ENCODE measurements at places on chromosomes 13 and 19.

GRCh38 chr13:105050686-105051085 lies 1484.8 kb downstream of the EFNB2 start:
- no peak for ATAC-seq
- H3K36me3 ChIP-seq, result no peaks in the 10 kb centered on the region
- no peaks in the 10 kb centered on the region for H3K4me1 ChIP-seq
- no peaks in the 10 kb centered on the region for H3K27me3 ChIP-seq
- H3K27ac ChIP-seq, result no peak overlapping the region

DNA sequence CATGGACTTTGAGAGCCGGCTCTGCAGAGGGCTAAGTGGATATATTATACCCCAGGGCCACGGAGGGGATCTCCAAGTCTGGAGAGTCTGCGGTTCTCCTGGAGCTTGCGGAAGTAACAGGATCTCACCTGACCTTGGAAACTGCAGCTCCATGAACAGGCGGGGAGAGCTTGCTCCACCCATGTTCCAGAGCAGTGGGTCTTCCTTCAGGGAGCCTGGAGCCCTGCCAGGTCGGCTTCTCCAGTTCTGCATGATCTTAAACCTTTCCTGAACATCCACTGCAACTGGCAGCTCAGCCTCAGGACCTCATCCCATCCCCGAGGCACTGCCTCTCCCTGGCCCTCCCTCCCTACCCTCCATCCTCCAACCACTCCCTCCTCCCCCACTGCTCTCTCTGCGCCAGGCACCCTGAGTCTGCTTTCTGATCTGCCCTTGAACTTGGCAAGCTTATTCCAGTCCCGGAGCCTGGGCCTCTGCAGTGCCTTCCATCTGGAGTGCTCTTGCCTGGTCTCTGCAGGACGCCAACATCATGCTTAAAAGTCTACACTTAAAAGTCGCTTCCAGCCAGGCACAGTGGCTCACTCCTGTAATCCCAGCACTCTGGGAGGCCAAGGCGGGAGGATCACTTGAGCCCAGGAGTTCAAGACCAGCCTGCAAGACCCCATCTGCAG lies 13.2 kb downstream of the ATCAY start:
- no peak for ATAC-seq
- no peak overlapping the region for H3K4me3 ChIP-seq
- H3K36me3 ChIP-seq, result no peaks in the 10 kb centered on the region
- peaks cover 9% of the 10 kb centered on the region for H3K27me3 ChIP-seq
- H3K27ac ChIP-seq, result no peak overlapping the region

GRCh38 chr13:95643571-95643935 lies 953 bp downstream of the DZIP1 start:
- no peak overlapping the region for H3K27ac ChIP-seq
- no peak for ATAC-seq
- peak overlapping the region; percentile 29 for H3K4me3 ChIP-seq
- H3K36me3 ChIP-seq, result no peaks in the 10 kb centered on the region

GRCh38 chr13:74046431-74046830 lies 87.8 kb downstream of the KLF12 start:
- H3K4me1 ChIP-seq, result peaks cover 66% of the 10 kb centered on the region
- H3K4me3 ChIP-seq, result no peak overlapping the region
- no peak for ATAC-seq
- H3K27me3 ChIP-seq, result no peaks in the 10 kb centered on the region
- H3K27ac ChIP-seq, result no peak overlapping the region
- H3K36me3 ChIP-seq, result peaks cover 31% of the 10 kb centered on the region

- H3K27me3 ChIP-seq, result no peaks in the 10 kb centered on the region
- no peak for ATAC-seq
- no peak overlapping the region for H3K27ac ChIP-seq
- H3K36me3 ChIP-seq, result no peaks in the 10 kb centered on the region
- no peaks in the 10 kb centered on the region for H3K4me1 ChIP-seq
These were observed 1730.9 kb downstream of the PCDH9 start for GRCh38 chr13:65499256-65499655.

GRCh38 chr13:72205773-72206172 lies 338.8 kb upstream of the DACH1 start:
- no peak for ATAC-seq
- no peaks in the 10 kb centered on the region for H3K36me3 ChIP-seq
- H3K4me1 ChIP-seq, result no peaks in the 10 kb centered on the region
- H3K27me3 ChIP-seq, result no peaks in the 10 kb centered on the region
- H3K27ac ChIP-seq, result no peak overlapping the region

- H3K4me3 ChIP-seq, result no peak overlapping the region
- peak overlapping the region; percentile 19 for H3K27ac ChIP-seq
- ATAC-seq, result no peak
- H3K4me1 ChIP-seq, result no peaks in the 10 kb centered on the region
These were observed 50.9 kb upstream of the TEX29 start for GRCh38 chr13:111269508-111269907.

DNA sequence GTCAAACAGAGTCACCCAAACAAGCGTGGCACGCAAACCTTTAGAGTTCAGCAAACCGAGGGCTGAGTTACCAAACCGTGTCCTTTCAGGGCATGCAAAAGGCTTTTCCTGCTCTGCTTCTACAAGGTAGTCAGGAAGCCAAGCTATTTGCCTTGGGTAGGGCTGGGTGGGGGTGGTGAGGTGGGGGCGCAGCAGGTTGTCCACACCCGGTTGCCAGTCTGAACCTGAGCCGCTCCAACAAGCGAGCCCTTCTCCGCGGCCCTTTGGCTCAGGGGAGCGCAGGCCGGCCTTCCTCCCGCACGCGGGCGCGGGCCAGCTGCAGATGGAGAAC lies 347 bp upstream of the CLDN10 start:
- H3K27ac ChIP-seq, result no peak overlapping the region
- H3K4me3 ChIP-seq, result no peak overlapping the region
- peaks cover 64% of the 10 kb centered on the region for H3K27me3 ChIP-seq
- H3K4me1 ChIP-seq, result peaks cover 10% of the 10 kb centered on the region
- no peaks in the 10 kb centered on the region for H3K36me3 ChIP-seq

DNA sequence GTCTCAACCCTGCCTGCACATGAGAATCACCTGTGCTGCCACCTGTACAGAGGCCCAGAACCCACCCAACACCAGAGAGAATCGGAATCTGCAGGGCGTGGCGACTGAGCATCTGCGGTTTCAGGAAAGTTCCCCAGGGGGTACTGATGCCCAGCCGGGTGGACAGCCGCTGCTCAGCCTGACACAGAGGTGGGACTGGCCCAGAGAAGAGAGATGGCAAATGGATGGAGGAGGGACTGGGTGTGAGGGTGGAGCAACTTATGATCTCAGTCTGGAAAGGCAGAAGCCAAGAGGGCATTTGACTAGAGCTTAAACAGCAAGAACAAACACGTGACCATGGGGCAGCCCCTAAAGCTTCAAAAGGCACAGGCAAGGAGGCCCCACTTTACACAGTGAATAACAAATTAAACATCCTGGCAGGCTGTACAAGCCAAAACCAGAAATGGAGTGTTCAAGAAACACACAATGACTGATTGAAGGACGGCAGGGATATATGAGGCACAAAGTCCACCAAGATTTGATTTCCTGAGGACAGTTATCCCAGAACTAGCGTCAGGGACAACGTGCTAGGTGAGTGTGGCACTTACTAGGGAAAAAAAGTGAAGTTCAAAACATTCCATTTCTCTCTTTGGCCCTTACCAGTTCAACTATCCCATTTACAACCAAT lies 3.1 kb downstream of the RANBP3 start:
- no peaks in the 10 kb centered on the region for H3K27me3 ChIP-seq
- peaks cover 76% of the 10 kb centered on the region for H3K4me1 ChIP-seq
- peak; percentile 53 for ATAC-seq
- H3K27ac ChIP-seq, result peak overlapping the region; percentile 70
- H3K36me3 ChIP-seq, result peaks cover 23% of the 10 kb centered on the region

GRCh38 chr19:9309974-9310446 lies 372 bp upstream of the ZNF699 start:
- ATAC-seq, result peak; percentile 87
- H3K36me3 ChIP-seq, result peaks cover 16% of the 10 kb centered on the region
- H3K4me1 ChIP-seq, result peaks cover 11% of the 10 kb centered on the region
- H3K27ac ChIP-seq, result peak overlapping the region; percentile 80

- H3K36me3 ChIP-seq, result no peaks in the 10 kb centered on the region
- peaks cover 50% of the 10 kb centered on the region for H3K27me3 ChIP-seq
- ATAC-seq, result no peak
- peak overlapping the region; percentile 64 for H3K27ac ChIP-seq
- H3K4me1 ChIP-seq, result peaks cover 62% of the 10 kb centered on the region
These were observed 1.7 kb upstream of the PDE4A start for GRCh38 chr19:10418485-10419199.

GRCh38 chr19:39848392-39848791 lies 2.2 kb upstream of the FBL start:
- no peak overlapping the region for H3K27ac ChIP-seq
- peaks cover 5% of the 10 kb centered on the region for H3K36me3 ChIP-seq
- H3K4me1 ChIP-seq, result peaks cover 36% of the 10 kb centered on the region
- no peak overlapping the region for H3K4me3 ChIP-seq

- H3K4me3 ChIP-seq, result no peak overlapping the region
- H3K27ac ChIP-seq, result no peak overlapping the region
- H3K4me1 ChIP-seq, result peaks cover 41% of the 10 kb centered on the region
- ATAC-seq, result no peak
These were observed 10.4 kb downstream of the ZNF146 start for GRCh38 chr19:36225219-36225892.

- H3K4me1 ChIP-seq, result peaks cover 23% of the 10 kb centered on the region
- H3K4me3 ChIP-seq, result no peak overlapping the region
- H3K27ac ChIP-seq, result no peak overlapping the region
These were observed 104.5 kb downstream of the URI1 start for GRCh38 chr19:30046522-30046921.

All from stimulated activated memory B cell treated with anti-CD40 and anti-IgM and Interleukin-4, amounts not matched to agents 10 μg/mL and 1 μg/mL and 100 μg/mL, for 72 hours (primary cell).